Activated naive CD4-positive, alpha-beta T cell treated with anti-CD3 and anti-CD28 coated beads for 36 hours (primary cell): ENCODE measurements at places on chromosomes 3 and 15.

GRCh38 chr3:22895671-22896070 lies 307.5 kb upstream of the UBE2E2 start:
- no peak for DNase-seq

DNA sequence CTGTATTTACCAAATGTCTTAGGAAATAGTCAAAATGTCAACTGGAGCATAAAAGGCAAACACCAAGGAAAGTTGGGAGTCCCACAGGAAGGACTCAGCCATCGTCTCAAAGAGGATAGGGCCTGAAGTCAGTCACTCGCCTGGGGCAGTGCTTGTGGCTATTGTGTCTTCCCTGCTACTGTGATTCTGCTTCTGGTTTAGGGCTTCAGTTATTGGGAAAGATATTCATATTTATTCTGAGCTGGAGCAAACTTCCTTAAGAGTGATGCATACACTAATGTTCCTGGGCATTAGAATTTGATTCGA lies 118.1 kb downstream of the EDEM1 start:
- DNase-seq = no peak

DNA sequence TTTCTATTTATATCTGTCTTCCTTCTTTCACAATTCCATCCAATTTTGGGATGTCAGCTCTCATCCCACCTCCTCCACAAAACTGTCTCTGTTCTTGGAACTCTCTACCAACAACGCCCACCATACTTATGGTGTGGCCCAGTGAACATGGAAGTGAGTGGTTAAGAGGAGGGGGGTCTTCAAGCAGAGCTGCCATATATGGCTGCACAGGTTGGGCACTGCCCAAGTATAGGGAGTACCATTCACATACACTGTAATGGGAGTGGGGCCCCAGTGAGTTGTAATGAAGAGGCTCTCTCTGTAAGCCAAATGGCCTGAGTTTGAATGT lies 7.9 kb upstream of the CAMK1 start:
- peak; percentile 44 for DNase-seq

GRCh38 chr15:38695249-38696108 lies 130.9 kb upstream of the RASGRP1 start:
- no peak for DNase-seq

- DNase-seq = no peak
Measured at GRCh38 chr15:58501006-58501405, 69.2 kb downstream of the LIPC start.

DNA sequence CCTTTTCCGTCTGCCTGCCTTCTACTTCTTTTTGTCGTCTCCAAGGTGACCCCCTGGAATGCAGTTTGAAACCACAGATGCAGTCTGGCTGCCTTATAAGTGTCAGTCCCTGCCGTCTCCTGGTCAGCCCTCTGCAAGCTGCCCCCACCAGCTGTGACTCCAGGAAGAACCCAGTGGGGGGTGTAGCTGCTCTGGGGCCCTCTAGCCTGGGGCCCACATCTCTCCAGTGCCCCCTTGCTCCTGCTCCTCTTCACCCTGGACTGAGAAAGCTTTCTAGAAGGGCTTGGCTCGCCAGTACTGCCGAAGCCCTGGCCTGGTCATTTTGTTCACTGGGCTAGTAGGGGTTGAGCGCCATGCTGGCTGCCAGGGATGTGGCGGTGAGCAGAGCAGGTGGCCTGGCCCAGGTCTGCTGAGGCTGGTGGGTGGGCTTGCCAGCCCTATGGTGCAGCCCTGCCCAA lies 21.3 kb downstream of the SYNM start:
- DNase-seq = no peak

DNA sequence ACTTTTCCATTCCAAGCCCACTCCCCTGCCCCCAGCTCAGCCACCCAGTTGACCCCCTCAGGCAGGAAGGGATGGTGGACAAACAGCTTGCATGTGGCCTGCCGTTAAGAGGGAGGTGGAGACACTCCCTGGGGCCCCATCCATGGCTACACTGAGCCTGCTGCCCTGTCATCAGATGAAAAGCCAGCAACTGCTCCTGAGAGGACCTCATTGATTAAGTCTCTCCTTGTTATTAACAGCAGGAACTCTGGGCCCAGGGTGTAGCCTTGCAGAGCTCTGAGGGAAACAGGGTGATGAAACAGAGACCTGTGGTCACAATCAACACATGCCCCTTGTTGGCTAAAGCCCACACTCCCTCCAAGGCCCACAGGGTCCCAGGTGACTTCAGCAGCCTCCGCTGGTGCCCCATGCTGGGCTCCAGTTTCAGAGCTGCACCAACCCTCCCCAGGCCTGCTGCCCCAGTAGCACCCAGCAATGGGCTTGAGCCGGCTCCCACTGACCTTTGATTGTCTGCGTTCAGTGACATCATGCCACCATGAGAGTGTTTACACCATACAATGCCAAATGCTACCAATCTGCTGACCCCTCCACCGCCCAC lies 22.3 kb upstream of the TLE3 start:
- no peak for DNase-seq

DNA sequence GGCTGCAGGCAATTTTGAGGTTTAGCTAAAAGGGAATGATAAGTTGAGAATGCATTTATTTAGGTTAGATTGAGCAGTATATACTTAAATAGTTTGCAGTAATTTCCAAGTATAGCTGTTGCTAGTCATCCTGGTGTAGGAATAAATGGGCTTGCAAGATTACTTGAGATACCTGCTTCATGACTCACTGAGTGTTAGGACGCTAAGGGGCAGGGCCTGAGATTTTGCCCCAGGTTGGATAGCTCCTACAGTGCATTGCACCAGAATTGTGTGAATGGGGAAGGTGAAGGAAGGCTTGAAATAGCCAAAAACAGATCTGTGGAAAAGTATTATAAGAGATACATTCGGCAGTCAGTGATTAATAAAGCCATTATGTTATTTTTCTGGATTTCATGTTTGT lies 72.8 kb downstream of the KCNH8 start:
- DNase-seq = no peak

GRCh38 chr3:32340039-32340438 lies 51.6 kb upstream of the CMTM7 start:
- peak; percentile 28 for DNase-seq

- DNase-seq = no peak
Measured at GRCh38 chr3:127157171-127157828, 35.6 kb upstream of the PRR23E start.

DNA sequence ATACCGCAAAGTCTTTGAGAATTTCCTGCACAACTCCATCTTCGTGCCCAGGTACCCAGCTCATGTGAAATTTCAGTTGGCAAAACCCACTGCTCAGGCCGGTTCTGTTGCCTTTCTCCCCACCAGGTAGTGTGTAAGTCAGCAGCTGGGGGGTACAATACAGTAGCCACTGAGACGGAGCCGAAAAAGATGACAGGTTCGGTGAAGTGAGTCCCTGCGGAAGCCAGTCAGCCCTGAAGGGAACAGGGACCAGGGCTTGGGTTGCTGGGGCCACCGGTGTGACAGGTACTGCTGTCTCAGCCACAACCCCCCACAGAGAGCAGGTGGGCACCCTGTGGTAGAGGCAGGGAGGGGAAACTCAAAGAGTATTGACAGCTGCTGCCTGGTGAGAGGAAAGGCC lies 90.8 kb downstream of the PGPEP1L start:
- no peak for DNase-seq

GRCh38 chr3:34212656-34213055 lies 414.2 kb downstream of the PDCD6IP start:
- DNase-seq = no peak

GRCh38 chr3:29481969-29482767 lies 201.3 kb downstream of the RBMS3 start:
- no peak for DNase-seq

- peak; percentile 5 for DNase-seq
Measured at GRCh38 chr3:124351430-124352148, 359.7 kb upstream of the ROPN1 start.

DNA sequence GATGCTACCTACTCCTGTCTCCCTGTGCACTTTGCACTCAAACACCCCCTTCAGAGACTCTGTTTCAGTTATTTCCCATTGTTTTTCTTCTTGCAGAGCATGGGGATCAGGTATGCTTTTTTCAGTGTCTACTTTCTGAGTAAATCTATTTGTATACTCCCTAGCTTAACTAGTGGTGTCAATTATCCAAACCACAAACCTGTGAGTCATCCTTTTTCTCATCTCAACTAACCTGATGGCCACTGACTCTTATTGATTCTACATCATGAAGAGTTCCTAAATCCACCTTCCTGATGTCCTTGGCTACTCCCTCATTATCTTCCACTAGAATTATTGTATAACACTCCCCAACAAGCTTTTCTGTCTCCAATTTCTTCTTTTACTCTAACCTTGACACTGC lies 68.0 kb downstream of the DIPK2A start:
- DNase-seq = no peak

DNA sequence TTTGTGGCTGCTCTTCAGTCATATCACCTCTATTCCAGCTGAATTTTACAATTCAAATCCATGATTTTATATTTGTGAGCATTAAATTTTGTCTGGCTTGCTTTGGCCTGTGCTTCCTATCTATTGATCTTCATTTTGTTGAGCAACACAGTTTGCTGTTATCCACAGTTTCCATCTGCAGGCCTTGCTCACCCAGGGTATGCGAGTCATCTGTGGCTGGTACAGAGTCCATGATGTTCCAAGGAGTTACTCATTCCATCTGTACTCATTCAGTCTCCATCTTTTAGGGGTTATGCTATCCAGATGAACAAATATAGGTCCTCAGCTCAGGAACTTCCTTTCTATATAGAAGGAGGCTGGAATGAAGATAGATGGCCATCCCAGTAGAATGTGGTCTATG lies 70.1 kb upstream of the CCK start:
- no peak for DNase-seq

DNA sequence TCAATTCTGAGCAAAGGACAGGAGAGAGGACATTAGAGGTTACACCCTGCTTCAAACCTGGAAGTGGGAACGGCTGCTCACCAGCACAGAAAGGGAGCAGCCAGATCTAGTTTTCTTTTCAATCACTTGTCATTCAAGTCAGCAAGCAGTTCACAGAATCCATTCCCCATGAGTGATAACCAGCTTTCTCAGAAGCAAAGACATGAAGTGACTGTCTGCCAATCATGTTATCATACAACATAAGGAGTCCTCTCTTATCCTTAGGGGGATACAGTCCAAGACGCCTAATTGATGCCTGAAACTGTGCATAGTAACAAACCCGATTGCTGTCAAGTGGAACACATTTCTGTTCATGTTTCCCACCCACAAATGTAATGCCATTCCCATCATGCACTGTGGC lies 54.7 kb downstream of the FAM98B start:
- peak; percentile 37 for DNase-seq

DNA sequence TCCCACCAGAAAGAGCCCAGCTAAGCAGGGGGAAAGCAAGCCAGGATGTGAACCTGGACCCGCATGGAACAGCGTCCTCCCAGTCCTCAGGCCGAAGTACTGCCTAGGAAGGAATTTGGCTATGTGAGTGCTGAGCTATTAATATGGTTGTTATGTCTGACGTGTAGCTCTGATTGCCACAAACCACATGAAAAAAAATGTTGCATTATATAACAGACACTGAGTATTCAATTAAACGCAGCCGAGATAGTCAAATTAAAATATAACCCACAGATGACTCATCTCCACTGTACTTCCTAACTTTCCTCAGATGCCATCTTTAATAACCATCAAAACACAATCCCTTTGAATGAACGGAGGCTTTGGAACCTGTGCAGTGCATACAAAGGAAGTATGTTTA lies 111.1 kb downstream of the GABRB3 start:
- DNase-seq = no peak

- DNase-seq = no peak
Measured at GRCh38 chr3:169686874-169687273, 23.4 kb upstream of the MECOM start.

DNA sequence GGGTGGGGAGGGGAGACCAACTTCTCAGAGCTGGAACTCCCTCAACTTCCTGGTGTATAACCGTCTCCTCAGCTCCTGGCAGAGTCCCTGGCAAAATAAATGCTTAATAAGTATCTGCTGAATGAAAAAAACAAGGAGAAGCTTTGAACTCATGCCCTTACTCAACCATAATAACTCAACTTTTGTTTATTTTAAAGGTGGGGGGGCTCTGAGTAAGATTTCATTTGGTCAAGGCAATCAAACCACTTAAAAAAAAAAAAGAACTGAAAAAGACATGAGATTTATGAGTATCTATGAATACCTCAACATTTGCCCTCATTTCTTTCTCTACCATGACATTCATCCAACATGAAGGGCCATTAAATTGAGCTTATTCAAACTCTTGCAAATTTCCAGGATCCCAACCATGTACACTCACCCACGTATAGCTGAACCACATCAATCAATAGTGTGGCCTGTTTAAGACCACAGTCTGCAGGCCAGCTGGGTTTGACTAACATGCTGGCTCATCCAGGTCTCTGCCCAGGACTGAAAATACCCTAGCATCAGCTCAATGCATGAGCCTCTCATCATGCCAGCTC lies 157.9 kb downstream of the FOXP1 start:
- DNase-seq = peak; percentile 52

- no peak for DNase-seq
Measured at GRCh38 chr3:65729555-65729954, 309.2 kb downstream of the MAGI1 start.

GRCh38 chr3:135690664-135691063 lies 274.9 kb upstream of the PPP2R3A start:
- no peak for DNase-seq

DNA sequence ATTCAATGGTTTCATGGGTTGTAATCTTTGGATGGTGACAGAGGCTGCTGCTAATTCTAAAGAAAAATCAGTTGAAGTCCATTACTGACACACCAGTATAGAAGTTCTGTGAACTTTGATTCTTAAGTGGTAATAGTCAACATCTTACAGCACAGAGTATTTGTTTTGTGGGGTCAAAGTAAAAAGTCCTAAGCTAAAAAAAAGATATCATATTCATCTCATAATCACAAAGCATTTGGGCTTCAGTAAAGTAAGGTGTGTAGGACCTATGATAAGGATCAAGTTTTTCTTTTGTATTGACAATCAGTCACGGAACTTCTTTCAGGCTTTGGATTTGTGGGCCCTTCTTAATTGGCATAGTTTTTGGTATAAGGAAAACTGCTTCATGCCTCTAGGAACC lies 1.1 kb downstream of the ASTE1 start:
- DNase-seq = no peak

DNA sequence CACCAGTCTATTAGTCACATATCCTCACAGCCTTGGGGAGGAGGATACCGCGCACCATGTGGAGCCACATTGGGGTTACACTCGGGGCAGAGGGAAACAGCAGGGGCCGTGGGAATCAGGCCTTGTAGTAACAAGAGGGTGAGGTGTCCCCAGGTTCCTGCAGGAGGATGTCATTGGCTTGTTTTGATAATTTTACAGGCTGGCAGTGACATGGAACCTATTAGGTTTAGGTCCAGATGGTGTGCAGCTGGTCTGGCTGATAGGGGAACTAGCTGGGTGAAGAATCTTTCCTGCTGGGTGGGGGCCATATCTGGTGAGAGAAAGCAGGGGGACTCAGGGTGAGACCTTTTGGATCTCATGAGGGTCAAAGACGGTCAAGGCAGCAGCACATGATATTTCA lies 9.8 kb upstream of the MEF2A start:
- no peak for DNase-seq

- DNase-seq = no peak
Measured at GRCh38 chr15:79922512-79923078, 25.8 kb upstream of the MTHFS start.

DNA sequence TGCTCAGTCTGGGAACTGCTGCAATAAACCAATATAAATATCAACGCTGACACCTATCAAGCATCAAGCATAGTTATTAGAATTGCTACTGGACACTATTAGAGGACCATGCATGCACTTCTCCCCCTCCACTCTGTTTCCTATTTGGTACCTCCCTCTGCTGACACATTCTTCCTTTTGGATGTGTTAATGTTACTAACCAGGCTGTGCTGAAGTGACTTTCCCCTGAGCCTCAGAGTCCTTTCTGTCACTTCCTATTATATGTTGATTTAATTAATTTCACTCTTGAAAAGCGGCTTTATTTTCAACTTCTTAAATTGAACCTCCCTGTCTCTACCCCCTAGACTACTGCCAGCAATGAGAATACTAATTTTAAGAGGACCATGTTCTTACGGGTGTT lies 379.1 kb downstream of the MCTP2 start:
- DNase-seq = no peak
